ENCODE measurements at places on chromosomes 5 and 9.

DNA sequence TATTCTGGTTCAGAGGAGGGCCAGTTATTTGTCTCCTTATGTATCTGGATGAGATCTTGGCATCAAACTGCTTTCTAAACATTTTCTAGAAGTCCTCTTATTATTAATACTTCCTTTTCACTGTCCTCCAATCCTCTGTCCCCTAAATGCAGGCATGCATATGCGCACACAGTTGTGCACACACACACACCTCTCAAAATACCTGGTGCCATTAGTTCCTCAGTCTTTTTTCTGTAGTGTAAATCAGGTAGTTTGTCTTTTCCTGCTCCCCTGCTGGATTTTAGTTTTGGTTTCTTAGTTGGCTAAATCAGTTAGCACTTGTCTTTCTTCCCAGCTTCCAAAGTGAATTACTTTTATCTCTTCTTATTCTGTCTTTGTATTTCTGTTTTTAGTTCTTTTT, 55.8 kb upstream of the LRRC70 start:
- DNase-seq = no peak

DNA sequence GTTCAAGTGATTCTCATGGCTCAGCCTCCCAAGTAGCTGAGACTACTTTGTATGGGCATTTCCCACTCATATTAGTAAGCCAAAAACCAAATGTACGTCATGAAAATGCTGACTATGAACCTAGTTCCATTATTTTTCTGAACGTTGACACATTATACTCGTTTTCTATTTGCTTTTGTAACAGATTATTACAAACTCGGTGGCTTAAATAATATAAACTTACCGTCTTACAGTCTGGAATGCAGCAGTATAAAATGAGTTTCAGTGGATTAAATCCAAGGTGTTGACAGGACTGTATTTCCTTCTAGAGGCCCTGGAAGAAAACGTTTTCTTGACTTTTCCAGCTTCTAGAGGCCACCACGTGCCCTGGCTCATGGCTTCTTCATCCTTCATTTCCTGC, 517.0 kb downstream of the GADD45G start:
- DNase-seq = no peak

DNA sequence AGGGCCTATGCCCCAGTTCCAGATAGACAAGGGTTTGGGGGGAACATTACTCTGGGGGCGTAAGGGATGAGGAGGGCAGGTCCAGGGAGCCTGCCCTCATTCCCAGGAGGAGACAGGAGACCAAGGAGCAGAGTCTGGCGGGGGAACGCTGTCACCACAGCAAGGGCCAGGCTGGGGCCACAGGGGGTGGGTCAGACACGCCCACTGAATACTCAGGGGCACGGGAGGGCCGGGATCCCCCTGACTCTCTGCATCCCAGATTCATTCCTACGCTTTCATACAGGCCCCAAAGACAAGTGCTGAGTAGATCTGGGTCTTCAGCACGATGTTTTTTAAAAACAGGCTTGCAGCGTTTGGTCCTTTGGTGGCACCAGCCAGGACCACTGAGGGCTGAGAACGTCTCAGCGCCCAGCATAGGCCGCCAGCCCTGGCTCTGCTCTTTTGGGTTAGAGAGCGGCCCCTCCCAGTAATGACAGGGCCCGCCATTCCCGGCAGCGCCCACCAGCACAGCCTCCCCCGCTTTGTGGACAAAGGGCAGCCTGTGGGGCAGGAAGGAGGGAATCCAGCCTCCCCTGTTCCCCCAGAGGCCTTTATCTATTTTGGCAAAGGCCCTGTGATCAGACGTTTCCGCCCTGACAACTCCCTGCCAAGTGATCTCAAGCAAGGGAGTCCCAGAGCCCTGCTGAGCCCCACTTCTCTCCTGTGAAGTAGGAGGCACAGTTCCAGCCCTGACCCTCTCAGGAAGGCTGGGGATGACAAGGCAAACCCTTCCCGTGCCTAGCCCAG, 24.9 kb downstream of the NEK6 start:
- no peak for DNase-seq

GRCh38 chr5:59562756-59563389, 330.7 kb downstream of the PDE4D start:
- DNase-seq = no peak

GRCh38 chr9:116733010-116733641, 46.0 kb downstream of the TRIM32 start:
- DNase-seq = no peak

GRCh38 chr9:93112116-93112863, 16.3 kb downstream of the CARD19 start:
- DNase-seq = no peak

- no peak for DNase-seq
Measured at GRCh38 chr5:131986161-131986912, 25.1 kb downstream of the ACSL6 start.

DNA sequence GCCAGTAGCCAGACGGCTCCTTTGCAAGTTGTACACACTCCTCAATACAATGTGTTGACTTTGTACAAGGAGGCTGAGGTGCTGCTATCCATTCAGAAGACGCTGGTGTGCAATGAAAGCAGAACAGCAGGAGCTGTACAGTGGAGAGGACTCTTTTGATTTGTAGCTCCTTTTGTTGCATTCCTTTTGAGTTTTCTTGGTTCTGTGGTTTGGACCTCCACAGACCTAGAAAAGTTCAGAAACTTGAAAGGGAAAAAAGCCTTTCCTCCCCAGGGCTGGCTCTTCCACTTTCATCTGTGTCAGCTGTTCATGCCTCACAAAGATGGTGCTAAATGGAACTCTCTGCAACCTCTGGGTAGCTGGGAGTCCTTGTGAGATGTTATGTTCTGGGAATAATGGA, 117.4 kb downstream of the MAT2B start:
- no peak for DNase-seq

DNA sequence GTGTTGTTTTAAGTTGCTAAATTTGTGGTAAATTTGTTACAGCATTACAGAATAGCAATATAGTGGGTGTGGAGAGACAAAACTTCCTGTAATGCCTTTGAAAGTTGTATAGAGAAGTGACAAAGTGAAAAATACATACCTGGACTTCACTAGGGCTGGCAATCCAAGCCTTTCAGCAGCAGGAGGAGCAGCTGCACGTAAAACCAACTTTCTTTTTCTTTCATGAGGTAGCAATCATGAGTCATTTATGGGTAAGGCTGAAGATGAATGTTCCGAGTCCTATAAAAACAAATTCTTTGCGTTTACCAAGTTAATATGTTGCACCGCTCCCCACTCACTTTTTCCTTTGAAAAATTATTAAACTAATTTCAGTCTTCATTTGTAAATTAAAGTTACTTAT, 1138.2 kb downstream of the TAF11L14 start:
- DNase-seq = no peak

DNA sequence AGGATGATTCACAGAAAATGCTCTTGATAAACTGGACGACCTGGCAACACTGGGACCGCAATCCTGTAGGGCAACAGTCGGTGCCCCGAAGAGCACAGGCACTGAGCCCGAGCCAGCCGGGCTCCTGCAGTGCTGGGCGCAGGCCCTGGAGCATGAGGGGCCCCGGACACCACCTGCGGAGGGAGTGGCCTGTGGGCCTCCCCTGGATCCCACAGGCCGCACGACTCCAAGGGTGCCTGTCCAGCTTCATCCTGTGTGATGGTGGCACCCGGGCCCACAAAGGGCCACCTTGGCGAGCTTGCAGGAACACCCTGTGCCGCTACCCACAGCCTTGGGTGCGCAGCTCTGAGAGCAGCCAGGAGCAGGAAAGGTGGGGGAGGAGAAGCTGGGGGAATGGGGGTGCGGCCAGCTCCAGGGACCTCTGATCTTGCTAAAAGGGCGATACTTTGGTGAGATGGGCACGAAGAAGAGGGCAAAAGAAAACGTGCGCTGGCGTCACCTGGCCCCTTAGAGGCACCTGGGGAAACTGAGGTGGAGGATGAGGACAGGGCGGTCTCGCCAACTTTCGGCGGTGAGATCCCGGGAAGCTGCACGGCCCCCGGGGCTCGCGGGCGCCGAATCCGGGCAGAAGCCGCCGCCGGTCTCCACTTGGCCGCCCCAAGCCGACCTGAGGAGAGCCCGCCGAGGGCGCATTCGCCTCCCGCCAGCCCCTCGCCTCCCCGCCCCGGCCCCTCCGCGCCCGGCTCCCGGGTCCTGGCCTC, 722 bp downstream of the TBC1D9B start:
- DNase-seq = no peak

- no peak for DNase-seq
Measured at GRCh38 chr5:140632366-140633020, 482 bp downstream of the CD14 start.

DNA sequence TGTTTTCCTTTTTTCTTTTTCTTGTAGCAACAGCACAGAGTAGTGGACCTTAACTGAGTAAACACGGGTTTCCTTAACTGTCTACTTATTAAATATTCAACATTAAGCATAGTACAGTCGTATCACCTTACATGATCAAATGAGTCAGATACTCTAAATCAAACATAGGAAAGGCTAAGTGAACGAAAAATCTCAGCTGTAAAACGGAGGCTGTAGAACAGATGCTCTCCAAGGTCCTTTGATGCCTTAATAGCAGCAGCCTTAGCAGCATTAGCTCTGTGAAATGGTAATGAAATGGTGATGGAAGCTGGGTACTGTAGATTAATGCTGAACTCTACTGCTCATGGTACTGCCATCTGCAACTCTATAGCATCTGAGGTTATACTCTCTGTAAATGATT, 1433.3 kb upstream of the C9orf72 start:
- no peak for DNase-seq

DNA sequence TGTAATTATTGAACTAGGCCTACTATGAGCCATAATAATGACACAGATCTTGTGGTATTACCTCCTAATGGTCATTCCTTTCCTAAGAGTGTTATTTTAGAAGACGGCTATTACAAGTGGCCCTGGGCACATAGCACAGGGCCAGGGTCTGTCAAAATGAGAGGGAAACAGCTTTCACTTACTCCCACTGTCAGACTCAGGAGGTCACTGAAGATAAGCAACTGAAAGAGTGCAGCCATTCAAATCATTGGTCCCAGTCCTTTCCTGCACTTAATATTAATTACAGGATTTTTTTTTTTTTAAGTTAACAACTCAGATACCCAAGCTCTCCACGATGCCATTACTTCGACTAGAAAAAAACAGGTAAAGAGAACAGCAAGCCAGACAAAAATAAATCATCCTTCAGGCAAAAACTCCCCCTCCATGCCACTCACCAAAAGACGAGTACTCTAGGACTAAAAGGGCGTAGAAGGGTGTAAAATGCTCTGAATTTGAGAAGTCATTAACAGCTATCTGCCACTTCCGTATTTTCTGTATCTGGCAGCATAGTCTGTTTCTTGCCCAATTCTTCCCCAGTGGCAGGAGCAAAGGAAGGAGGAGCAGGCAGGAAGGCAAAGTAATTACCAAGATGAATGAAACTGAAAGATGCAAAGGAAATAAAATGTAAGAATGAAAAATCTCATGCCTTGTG, 87.4 kb downstream of the ZNF608 start:
- no peak for DNase-seq

All from activated CD8-positive, alpha-beta memory T cell treated with anti-CD3 and anti-CD28 coated beads for 1 hour (primary cell).